ENCODE measurements at places on chromosomes 4 and X. TPM values are rescaled to one million over a fixed set of nuclear protein-coding genes. Genes with fewer than 3 reads are reported as not detected.

NPY2R gene
- total RNA-seq, result not detected

DNA sequence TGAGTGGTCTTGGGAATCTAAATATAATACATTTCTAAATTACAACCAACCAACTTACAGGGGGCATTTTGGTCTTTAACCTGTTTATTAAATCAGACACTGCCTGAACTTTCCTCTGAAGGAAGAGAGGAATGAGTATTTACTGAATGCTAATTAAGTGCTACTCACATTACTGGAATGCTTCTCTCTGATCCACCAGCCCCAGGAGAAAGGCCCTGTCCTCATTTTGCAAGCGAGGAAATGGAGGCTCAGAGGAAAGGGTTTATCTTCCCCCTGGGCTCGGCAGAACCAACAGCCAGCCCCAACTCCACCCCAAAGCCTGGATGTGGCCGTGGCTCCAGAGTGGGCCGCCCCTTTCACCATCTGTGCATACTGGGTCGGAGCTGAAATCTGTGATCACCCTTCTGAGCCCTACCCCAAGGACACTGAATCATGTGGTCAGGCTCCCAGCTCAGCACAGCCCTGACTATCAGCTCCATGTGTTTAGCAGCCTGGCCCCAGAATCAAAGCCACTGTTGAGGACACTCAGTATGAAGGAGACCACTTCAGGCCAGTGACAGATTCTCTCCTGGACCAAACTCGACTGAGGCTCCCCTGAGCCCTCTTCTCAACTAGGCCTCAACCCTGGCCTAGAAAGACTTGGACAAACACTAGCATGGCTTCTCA, 56.7 kb upstream of the ENPP6 start:
- peaks cover 18% of the 10 kb centered on the region for H3K4me1 ChIP-seq
- no peak overlapping the region for H3K27ac ChIP-seq
- DNase-seq, result no peak
- H3K4me3 ChIP-seq, result no peak overlapping the region

- DNase-seq, result no peak
- H3K36me3 ChIP-seq, result no peaks in the 10 kb centered on the region
- no peaks in the 10 kb centered on the region for H3K4me1 ChIP-seq
- no peak overlapping the region for H3K27ac ChIP-seq
Measured at GRCh38 chr4:46254788-46255187, 130.9 kb upstream of the GABRG1 start.

SLC4A4 gene
- total RNA-seq, result 1.3 TPM

GRCh38 chrX:148381603-148382002, 118.8 kb upstream of the AFF2 start:
- H3K27me3 ChIP-seq, result no peaks in the 10 kb centered on the region
- DNase-seq, result peak; percentile 7
- peaks cover 30% of the 10 kb centered on the region for H3K4me1 ChIP-seq
- peak overlapping the region; percentile 95 for H3K27ac ChIP-seq

TMEM35A gene
- not detected for total RNA-seq

NHS gene
- total RNA-seq, result 1.2 TPM

GRCh38 chrX:107700317-107700774, 72.0 kb downstream of the PRPS1 start:
- H3K4me1 ChIP-seq, result peaks cover 15% of the 10 kb centered on the region
- no peaks in the 10 kb centered on the region for H3K36me3 ChIP-seq
- no peaks in the 10 kb centered on the region for H3K27me3 ChIP-seq
- H3K27ac ChIP-seq, result no peak overlapping the region
- DNase-seq, result no peak
- no peak overlapping the region for H3K4me3 ChIP-seq

GRCh38 chrX:107599450-107599861, 28.9 kb upstream of the PRPS1 start:
- H3K27me3 ChIP-seq, result no peaks in the 10 kb centered on the region
- DNase-seq, result no peak
- no peak overlapping the region for H3K27ac ChIP-seq
- no peaks in the 10 kb centered on the region for H3K4me1 ChIP-seq

DNA sequence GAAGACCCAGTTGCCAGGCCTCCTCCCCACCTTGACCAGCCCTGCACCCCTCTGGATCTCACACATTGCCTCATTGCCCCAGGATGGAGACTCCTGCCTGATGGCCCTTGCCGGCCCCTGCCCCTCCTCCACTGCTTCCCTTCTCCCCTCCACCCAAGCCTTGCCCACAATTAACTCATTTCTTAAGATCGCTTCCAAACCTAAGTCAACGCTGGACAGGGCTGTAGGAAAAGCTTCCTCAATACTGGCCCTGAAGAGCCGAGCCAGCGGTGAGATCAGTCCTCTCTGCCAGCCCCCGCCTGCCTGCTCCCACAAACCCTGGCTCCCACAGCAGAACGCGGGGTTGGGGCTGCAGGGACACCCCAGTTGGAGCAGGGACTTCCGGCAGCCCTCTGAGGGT, 7.5 kb upstream of the HAUS7 start:
- no peak overlapping the region for H3K27ac ChIP-seq
- no peak overlapping the region for H3K4me3 ChIP-seq
- DNase-seq, result no peak
- no peaks in the 10 kb centered on the region for H3K36me3 ChIP-seq
